Activated CD4-positive, alpha-beta T cell treated with anti-CD3 and anti-CD28 coated beads, Interleukin-2, amount 50 U/mL, for 4 hours (primary cell): ENCODE measurements at places on chromosomes 6 and 20.

GRCh38 chr6:48016020-48016755 lies 94.8 kb downstream of the PTCHD4 start:
- no peak for DNase-seq

GRCh38 chr6:139109558-139109957 lies 25.3 kb upstream of the HECA start:
- peak; percentile 34 for DNase-seq

DNA sequence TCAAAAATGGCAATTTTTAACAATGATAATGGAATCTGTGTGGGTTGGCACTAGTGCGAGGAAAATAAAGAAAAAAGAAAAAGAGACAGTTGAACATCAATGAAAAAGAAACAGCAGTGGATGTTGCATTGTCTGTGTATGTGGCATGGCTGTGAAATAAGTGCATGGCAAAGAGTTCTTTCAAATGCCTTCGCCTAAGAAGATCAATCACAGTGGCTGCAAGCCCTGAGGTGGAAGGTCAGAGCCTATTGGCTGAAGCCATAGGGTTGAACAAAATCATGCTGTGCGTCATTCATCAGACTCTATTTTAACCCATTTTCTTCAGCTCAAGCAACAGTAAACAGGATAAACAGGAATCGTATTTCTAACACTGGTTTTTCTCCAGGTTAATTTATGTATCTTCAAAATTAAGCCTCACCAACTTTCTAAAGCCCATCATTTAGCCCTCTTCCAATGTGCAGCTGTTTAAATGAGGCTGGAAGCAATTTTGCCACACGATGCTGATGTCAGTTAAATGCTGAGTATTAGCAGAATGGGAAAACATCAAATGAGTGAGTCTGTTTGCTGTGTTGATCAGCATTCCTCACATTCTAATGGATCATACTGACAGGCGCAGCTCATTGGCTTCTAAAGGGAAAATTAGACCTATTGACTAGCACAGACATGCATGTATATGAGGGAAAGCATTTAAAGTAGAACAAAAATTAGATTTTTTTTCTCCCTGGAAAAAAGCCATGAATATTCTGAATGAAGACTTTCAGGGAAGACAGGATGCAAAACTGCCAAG lies 955.9 kb upstream of the EYS start:
- no peak for DNase-seq

DNA sequence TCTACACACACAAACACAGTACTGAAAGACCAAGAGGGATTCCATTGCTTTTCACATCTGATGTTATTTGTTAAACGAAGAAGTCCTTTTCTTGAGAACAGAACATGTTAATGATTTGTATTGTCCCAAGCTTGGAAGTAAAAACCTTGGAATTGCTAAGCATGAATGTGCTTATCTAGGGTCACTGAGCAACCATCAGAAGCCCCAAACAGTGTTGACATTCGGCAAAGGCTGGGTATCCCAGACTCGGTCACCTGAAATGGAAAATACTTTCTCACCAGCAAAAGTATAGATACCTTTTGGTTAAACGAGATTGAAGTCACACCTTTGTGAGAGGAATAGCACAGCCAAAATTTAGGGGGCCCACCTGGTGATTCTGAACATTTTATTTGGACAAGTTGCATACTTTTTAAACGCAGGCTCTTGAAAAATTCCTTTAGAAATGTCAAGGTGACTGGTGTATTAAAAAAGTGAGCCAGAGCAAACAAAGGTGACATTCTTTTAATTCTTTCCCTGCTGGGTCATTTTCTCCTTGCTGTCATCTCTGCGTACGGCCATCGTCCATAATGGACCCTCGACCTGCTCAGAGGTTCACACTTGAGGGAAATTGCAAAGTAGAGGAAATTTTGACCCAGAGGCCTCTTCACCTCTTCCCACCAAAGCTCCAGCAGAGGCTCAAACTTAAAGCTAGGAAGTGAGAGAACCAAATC lies 95.8 kb upstream of the FOXA2 start:
- no peak for DNase-seq

DNA sequence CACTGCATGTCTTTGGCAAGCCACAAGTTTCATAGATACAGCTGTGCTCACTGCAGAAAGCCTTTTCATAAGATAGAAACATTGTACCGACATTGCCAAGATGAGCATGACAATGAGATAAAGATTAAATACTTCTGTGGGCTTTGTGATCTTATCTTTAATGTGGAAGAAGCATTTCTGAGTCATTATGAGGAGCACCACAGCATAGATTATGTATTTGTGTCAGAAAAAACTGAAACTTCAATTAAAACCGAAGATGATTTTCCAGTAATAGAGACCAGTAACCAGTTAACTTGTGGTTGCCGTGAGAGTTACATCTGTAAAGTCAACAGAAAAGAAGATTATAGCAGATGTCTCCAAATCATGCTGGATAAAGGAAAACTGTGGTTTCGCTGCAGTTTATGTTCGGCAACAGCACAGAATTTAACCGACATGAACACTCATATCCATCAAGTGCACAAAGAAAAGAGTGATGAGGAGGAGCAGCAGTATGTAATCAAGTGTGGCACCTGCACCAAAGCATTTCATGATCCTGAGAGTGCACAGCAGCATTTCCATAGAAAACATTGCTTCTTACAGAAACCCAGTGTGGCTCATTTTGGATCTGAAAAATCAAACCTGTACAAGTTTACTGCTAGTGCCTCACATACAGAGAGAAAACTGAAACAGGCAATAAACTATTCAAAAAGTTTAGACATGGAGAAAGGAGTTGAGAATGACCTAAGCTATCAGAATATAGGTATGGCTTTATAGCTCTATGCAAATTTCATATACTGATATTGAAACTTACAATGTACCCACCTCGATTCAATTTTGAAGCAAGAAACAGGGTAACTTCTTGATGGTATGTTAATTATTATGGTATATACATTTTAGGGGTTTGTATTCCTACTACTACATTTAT lies 23.9 kb upstream of the BAG2 start:
- no peak for DNase-seq

DNA sequence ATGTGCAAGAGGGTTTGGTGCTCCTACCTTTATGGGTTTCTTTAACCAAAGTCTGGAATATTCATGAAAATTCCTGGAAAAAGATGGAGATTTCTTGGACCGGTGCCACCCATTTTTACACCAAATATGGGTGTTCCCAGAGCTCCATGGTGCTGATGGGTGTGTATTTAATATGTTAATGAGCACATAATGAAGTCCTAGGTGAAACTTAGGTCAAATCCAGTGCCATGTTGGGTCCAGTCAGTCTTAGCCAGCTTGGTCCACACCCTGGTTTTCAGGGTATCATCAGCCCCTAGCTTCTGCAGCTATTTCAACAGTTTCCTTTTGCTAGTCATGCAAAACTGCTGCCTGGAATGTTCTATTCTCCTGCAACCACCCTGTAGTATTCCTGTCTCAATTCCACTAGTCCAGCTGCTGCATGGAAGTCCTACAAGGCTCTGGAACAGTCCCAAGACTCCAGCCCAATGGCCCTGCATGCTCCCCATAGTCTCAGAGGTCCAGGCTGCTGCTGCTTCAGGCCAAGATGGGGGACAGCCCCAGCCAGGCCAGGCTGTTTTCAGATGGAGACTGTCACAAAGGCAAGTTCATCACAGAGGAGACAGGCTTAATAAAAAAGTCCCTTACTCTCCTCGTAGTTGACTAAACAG lies 31.8 kb downstream of the CST9L start:
- no peak for DNase-seq

- DNase-seq = no peak
These were observed 56.2 kb upstream of the EDN1 start for GRCh38 chr6:12233693-12234571.

DNA sequence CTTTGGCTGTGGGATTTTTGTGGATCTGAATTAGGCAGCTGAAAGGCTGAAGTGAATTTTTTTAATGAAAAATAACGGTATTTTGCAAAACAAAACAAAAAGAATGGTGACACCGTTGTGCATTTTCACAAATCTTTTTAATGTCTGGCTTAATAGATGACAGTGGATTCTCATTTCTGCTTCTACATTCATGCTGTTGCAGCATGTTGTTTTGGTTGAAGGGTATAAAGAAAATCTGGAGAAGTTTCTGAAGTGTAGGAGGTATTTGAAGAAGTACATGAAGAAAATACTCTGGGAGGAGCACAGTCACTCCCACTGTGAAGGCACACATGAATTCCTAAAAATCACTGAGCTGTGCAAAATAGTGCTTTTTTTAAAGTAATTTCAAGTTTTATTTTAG lies 3.1 kb upstream of the MAP3K5 start:
- DNase-seq = no peak

DNA sequence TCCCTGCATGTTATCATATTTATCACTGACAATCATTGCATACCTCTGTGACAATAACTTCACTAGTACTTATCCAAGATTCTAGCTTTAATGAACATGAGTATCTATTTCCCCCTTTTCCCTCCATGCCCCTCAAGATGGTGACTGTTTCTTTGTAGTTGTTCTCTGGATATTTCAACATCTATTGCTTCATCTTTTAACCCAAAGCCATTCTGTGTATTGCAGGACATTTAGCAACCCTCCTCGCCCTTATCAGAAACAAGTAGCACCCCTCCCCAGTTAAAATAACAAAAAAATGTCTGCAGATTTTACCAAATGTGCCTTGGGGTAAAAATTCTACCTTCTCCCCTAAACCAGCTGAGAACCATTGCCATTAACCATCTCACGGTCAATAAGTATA lies 979.8 kb upstream of the MANEA start:
- DNase-seq = no peak

DNA sequence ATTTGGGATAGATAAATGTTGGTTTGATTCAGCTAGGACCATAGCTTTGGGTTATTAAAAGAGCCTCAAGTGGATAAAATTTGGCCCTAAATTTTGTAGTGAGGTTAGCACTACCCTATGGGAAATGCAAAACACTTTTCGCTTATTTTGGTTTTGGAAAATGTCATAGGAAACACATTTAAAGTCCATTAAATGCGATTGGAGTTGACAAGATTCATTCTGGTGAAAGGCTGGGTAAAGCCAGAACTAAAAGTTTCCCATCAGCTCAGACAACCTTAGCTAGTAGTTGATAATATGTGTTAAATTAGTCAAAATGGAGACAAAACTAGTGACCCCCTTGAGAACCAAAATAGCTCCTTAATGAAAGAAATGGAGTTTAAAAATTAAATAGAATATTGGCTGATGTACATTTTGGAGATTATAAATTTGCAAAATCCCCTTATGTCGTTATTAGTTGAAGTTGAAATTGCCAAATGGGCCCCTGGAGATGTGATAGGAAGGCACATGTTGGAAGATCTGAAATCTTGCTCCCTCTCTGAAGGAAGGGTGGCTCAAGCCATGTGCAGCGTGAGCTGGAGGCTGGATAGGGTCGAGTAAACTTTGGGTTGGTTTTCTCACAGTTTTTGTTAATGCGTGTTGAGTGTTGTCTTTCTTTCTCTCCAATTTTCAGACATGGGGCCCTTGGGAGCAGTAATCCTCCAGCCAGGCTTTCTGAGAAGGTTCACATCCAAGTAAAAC lies 72.8 kb downstream of the CD83 start:
- DNase-seq = no peak

- no peak for DNase-seq
These were observed 43.0 kb downstream of the TPD52L1 start for GRCh38 chr6:125196613-125197012.

DNA sequence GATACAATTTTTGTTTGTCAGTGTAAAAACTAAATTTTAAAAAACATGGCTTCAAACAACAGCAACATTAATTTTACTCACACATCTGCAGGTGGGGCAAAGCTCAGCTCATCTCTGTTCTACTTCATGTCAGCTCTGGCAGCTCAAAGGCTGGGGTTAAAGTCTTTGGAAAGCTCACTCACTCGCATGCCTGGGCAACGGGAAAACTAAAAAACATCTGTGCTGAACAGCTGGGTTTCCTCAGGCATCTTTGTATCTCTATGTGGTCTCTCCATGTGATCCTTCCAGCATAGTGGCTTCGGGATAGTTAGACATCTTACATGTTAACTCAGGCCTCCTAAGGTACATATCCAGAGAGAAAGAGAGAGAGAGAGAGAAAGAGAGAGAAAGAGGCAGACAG lies 499.6 kb downstream of the RFPL4B start:
- no peak for DNase-seq

- DNase-seq = no peak
These were observed 56.5 kb upstream of the NRSN1 start for GRCh38 chr6:24069526-24069925.

DNA sequence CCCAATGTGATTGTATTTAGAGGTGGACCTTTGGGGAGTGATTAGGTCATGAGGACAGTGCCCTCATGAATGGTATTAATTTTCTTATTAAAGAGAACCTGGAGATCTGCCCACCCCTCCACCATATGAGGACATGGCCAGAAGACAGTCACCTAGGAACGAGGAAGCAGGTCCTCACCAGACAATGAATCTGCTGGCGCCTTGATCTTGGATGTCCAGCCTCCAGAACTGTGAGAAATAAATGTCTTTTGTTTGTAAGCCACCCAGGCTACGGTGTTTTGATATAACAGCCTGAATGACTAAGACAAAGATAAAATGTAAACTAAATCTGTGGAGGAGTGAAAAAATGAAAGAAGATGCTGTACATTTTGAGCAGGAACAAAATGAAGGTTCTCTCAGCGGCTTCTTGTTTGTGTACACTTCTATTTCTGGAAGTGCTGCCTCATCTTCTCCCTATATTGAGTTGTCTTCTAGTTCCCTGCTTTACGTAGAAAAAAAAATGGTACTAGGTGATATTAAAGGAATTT lies 1.5 kb upstream of the IPCEF1 start:
- DNase-seq = no peak

GRCh38 chr6:44411141-44411540 lies 23.6 kb downstream of the CDC5L start:
- DNase-seq = no peak

DNA sequence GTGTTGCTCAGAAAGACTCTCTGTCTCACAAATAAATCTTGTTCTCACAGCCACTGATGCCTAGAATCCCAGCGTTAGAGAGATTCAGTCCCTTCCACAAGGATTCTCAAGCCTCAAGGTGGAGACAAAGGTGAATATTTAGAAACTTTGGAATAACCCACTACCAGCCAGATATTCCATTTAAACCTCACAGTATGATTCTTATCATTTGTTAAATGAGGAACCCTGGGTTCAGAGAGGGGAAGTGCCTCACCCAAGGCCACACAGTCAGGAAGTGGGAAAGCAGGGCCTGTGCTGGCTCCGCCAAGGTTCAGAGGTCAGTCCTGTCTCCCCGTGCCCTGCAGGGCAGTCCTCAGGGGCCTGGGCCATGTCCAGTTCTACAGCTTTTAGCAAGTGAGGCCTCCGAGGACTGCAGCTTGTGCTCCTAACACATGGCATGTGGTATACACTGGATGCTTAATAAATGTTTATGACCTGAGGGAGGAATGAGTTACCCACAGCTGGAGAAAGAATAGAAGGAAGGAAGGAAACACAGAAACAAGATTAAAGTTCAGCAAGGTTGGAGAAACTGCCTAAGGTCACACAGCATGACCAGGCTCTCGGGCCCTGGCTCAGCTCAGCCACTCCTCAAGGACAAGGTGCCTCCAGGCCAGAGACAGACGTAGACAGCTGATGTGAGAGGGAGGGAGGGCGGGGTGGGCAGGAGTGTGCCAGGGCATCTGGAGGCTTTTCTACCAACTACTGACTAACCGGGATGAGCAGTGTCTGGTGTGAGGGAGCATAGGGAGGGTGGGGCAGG lies 3.9 kb upstream of the TGM2 start:
- no peak for DNase-seq
